Activated CD4-positive, alpha-beta T cell treated with anti-CD3 and anti-CD28 coated beads, Interleukin-2, amount 50 U/mL, for 16 hours (primary cell): ENCODE measurements at places on chromosomes 3 and 15.

GRCh38 chr15:94723801-94724200 lies 492.4 kb downstream of the MCTP2 start:
- DNase-seq, result no peak

DNA sequence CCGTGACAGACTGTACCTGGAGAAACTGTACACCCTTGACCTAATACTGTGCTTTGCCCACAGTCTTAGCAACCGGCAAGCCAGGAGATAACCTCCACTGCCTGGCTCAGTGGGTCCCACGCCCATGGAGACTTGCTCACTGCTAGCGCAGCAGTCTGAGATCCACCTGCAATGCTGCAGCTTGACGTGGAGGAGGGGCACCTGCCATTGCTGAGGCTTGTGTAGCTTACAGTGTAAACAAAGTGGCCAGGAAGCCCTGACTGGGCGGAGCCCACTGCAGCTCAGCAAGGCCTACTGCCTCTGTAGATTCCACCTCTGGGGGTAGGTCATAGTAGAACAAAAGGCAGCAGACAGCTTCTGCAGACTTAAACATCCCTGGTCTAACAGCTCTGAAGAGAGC lies 189.3 kb downstream of the EDEM1 start:
- no peak for DNase-seq

- DNase-seq, result peak; percentile 62
Measured at GRCh38 chr3:187804120-187804744, 59.0 kb upstream of the BCL6 start.

DNA sequence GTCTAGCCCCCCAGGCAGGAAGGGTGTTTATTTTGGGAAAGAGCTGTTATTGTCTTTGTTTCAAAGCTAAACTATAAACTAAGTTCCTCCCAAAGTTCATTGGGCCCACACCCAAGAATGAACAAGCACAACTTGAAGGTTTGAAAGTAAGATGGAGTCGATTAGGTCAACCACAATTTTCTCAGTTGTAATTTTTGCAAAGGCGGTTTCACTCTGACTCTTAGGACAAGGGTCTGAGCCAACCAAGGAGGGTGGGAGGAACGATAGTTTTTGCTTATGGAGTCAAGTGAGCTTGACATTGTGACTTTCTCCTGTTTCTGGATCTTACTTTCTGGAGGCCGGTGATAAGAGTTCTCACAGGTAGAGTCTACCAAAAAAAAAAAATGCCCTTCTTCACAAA lies 5.8 kb upstream of the ZNF770 start:
- peak; percentile 90 for DNase-seq

GRCh38 chr15:31067890-31068603 lies 33.5 kb downstream of the TRPM1 start:
- no peak for DNase-seq

- no peak for DNase-seq
Measured at GRCh38 chr3:106092792-106093191, 224.0 kb upstream of the CBLB start.

DNA sequence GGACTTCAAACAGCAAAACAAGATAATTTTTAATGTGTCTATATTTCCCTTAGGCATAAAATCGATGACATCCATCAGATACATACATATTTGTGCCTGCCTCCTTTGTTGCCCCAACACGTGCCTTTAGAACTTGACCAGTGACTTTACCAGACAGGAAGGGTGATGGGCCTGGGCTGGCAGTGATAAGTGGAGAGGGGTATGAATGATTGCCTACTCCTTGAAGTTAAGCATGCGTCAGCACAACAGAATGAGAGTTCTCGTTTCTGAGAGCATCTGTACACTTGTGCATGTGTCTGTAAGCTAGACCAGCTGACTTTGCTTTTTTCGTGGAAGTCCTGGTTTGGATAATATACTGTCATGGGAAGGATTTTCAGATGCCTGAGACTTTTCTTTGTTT lies 54.9 kb upstream of the COL6A6 start:
- DNase-seq, result no peak

DNA sequence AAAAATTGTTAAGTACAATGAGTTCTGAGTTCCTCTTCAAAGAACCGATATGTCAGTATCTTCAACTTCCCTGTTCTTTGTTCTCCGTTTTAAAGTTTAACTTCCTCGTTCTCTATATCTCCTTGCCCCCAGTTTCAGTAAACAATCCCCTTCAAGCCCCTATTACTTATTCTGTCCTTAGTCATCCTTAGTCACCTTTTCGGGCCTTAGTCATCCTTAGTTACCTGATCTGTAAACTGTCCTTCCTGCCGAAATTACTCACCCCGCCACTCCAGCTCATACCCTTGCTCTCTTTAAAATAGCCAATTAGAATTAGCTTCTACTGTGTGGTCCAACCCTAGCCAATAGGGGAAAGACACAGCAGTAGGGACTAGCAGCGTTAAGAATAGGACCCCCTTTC lies 1165.6 kb downstream of the NSUN3 start:
- no peak for DNase-seq

GRCh38 chr3:71551311-71551919 lies 32.1 kb downstream of the FOXP1 start:
- no peak for DNase-seq

GRCh38 chr3:42537350-42537749 lies 34.9 kb downstream of the VIPR1 start:
- no peak for DNase-seq

GRCh38 chr3:4406746-4407568 lies 60.1 kb downstream of the SUMF1 start:
- DNase-seq, result peak; percentile 58

DNA sequence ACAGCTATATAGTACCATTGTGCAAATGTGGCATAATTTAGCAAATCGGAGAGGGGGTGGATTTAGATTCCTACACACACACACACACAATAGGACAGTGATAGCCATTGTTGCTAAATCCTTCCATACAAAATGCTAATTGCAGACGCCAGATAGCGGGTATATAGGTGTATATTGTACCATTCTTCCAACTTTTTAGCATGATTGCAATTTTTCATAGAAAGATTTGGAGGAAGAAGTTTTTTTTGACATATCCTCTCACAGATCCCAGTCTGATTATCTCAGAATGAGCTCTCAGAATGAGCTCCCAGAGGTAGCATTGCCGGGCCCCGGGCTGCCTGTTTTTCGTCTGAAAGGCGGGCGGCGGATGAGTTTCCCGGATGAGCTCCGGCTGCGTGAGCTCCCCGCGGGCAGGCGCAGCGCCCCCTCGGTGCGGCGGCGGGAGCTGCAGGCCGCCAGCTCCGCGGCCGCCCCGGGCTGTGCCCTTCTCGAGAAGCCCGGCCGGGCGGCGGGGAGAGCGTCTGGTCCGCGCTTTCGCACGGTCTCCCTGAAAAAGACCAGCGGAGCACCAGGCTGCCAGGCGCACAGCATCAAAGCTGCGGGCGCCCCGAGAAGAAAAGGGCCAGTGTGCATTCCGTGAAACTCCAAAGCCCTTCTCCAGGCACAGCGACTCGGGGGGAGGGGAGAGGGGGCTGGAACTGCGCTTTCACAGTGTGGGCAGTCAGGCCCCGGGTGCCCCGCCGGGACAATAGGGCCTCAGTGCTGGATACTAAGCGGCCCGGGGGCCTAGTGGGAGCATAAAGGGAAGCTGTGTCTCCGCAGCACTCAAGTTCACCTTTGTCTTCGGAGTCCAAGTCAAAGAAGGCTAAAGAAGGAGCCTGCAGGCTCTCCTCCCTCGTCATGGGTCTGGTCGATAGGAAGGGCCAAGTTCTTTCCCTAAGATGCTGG lies 12.0 kb upstream of the SHC4 start:
- peak; percentile 84 for DNase-seq

DNA sequence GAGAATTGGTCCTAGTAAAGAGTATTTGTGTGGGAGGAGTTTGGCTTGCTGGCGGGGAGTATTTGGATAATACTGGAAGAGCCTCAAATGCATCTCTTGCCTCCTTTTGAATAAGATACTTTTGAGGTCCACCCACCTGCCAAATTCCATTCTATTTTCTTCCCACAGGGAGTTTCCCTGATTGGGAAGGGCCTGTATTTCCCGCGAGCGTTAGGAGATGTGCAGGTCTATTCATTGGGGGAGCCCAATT lies 406 bp upstream of the RASA2 start:
- no peak for DNase-seq

DNA sequence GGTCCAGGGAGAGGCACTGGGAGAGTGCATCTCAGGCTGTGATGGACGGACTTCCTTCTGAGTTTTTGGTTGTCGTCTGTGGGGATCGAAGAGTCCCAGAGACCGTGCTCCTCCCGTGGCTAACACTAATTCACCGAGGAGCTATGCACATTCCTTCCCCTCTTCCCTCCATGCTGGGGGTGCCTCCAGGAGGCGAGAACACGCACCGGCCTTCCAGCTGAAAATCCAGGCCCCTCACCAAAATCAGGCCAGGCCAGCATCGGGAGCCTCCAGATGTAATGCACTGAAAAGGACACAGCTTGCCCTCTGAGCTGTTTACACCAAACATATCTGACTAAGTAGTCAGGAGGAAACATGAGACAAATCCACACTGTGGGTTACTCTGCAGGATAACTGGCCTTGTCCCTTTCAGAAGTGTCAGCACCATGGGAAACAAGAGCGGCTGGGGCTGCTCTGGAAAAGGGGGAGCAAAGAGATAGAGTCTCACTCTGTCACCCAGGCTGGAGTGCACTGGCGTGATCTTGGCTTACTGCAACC lies 5.5 kb downstream of the RNU5B-1 start:
- DNase-seq, result no peak

- peak; percentile 36 for DNase-seq
Measured at GRCh38 chr15:40046721-40047414, 7.9 kb upstream of the SRP14 start.

GRCh38 chr15:68484696-68485400 lies 52.9 kb upstream of the ITGA11 start:
- no peak for DNase-seq

DNA sequence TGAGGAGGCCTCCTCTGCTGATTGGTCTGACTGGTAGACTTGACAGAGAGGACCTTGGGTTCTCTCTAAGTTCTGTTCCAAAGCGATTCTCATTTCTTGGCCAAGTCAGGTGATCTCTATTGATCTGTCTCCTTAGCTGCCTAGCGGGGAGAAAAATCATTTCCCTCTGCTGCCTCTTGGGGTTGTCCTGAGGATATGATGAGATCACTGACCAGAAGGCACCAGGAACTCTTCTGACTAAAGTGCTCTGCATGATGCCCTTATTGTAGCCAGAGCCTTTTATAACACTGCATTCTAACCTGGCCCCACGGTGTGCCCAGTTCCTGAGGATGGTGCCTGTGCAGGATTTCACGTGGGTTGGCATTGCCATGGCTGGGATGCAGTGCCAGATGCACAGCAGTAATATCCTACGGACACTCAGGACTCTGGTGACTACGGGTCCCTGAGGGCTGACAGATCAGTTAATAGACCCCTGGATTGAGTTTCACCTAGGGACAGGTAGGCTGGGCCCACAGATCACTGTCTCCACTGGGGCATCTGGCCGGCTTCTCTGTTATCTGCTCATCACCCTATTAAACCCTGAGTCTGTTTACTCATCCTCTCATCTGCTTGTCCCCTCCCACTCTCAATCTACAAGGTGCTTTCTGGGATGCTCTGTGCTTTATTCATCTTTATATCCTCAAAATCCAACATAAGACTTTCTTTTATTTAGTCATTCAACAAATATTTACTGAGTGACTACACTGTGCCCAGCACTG lies 3.9 kb upstream of the HEG1 start:
- DNase-seq, result no peak

DNA sequence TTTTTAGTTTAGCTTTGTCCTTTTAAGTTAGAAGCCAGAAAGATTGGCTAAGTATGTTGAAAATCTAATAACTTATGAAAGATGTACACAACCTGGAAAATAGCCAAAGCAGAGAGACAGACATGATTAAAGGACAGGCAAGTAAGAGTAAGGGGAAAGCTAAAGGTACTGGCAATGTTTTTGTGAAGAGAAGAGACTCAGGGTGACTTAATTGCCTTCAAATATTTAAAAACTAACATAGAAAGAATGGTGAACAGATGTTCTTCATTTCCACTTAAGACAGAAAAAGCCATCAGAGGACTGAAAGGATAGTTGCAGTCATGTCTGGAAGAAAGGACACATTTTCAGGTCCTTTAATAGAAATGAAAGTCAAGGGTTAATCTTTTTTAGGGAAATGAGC lies 68.8 kb downstream of the ZNF385D start:
- no peak for DNase-seq

DNA sequence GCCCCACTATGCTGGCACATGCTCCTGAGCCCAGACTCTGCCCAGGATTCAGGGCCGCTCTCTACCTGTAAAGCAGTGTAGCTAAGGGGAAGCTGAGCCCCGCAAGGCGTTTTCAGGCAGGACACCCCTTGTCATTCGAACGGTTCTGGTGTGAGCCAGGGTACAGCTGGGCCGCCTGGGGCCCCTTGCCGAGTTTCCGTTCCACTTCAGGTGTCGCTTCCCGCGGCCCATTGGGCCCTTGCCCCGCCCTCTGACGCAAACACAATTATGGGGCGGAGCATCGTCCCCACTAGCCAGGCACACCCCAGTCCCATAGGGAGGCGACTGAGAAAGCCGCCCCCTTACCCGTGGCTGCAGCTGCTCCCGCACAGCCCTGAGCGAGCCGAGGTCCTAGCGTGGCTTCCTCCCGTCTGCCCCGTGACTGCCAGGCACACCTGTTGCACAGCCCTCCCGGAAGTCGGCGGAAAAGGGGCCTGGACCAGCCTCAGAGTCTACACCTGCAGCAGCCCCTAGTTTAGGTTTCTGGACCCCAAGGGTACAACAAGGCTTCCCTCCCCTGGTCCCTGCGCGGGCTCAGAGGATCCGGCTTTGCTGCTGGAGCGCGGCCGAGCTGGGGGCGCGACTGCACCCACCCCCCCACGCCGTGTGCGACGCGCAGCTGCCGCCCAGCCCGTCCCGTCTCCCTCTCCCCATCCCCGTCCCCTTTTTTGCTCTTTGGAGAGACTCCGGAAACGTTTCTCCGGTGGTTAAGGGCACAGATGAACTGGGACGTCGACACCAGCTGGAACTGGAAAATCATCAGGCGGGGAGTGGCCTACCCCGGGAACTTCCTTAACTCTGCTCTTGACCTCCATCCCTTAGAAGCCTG lies at the start of gene PLSCR2:
TSS of gene PLSCR2 (minus strand) at position 412 of the 868 bp plus-strand sequence. CDS start 9,657 bp downstream, outside the sequence.
- DNase-seq, result peak; percentile 56

- DNase-seq, result no peak
Measured at GRCh38 chr3:61451841-61452240, 109.5 kb upstream of the PTPRG start.

DNA sequence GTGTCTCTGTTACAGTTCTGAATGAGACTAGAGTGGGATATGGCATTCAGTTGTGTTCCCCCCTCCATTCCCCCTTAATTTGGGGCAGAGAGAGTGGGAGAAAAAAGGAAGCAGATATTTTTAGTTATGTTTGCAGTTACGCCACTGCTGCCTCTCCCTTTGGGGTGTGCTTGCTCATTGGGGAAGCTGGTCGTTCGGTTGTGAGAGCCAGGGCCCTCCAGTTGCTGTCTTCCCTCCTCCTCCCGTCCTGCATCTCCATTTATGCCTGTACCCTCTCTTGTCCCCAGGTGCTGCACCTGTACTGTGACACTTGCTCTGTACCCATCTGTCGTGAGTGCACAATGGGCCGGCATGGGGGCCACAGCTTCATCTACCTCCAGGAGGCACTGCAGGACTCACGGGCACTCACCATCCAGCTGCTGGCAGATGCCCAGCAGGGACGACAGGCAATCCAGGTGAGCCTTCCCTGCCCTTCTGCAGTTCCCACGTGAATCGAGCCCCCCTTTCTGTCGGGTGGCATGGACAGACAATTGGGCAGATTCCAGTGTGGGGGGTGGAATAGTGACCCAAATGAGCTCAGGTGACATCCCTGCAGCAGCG lies 55.8 kb downstream of the TRIM71 start:
- no peak for DNase-seq

- DNase-seq, result no peak
Measured at GRCh38 chr3:40653878-40654277, 129.1 kb downstream of the ZNF621 start.

GRCh38 chr3:40864146-40864782 lies 335.0 kb upstream of the CTNNB1 start:
- no peak for DNase-seq

GRCh38 chr3:72912532-72912931 lies 24.7 kb downstream of the GXYLT2 start:
- DNase-seq, result no peak
